ENCODE measurements at places on chromosomes 4 and X.

DNA sequence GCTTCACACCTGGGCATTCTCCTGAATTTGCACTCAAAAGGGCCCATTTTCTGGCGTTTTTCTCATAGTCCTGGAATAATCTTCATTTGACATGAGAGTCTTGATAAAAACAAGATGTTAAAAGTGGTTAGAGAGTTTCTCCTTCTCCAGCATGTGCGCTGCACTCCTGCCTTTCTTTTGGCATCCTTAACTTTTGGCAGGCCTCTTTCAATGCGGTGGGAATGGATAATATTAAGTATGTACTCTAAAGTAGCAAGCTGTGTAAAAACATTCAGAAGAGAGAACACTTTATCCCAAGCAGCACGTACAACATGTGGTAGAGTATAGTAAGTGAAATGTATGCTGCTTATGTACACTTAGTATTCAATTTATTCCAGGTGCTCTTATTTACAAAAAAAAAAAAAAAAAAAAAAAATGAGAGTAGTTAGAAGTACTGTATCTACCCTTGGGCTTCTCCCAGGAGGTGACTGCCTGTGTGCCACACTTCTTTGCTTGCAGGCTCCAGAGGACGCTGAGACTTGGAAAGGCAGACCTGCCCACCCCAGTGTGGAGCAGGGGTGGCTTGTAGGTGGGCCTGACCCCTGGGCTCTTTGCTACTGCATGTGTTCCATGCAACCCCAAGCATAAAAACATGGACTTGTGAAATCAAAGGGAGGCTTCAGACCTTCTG is 3.9 kb downstream of the FGF2 start:
- no peak overlapping the region for H3K4me3 ChIP-seq
- H3K36me3 ChIP-seq, result no peaks in the 10 kb centered on the region
- peaks cover 10% of the 10 kb centered on the region for H3K4me1 ChIP-seq
- peaks cover 34% of the 10 kb centered on the region for H3K27me3 ChIP-seq
- no peak for DNase-seq

DNA sequence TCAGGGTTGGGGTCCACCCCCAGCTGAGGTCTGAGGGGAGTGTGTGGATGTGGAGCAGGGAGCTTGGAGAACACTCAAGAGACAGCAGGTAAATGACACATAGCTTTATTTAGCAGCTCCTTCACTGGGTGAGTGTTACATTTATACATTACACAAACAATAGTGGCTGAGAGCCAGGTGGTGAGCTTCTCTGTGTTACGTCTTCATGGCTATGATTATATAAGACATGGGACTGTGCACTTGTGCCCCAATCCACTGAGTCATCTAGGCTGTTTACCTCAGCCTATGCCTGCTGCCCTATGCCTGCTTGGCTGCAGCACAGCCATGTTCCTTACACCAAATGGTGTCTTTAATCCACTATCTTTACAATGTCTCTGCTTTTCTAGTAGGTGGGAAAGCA is 459.6 kb downstream of the AFF2 start:
- no peaks in the 10 kb centered on the region for H3K27me3 ChIP-seq
- no peaks in the 10 kb centered on the region for H3K36me3 ChIP-seq
- no peaks in the 10 kb centered on the region for H3K4me1 ChIP-seq
- no peak overlapping the region for H3K4me3 ChIP-seq

- H3K36me3 ChIP-seq, result no peaks in the 10 kb centered on the region
- no peaks in the 10 kb centered on the region for H3K27me3 ChIP-seq
- H3K4me3 ChIP-seq, result no peak overlapping the region
- DNase-seq, result no peak
Measured at GRCh38 chr4:123524958-123525628, 128.5 kb downstream of the SPRY1 start.

DNA sequence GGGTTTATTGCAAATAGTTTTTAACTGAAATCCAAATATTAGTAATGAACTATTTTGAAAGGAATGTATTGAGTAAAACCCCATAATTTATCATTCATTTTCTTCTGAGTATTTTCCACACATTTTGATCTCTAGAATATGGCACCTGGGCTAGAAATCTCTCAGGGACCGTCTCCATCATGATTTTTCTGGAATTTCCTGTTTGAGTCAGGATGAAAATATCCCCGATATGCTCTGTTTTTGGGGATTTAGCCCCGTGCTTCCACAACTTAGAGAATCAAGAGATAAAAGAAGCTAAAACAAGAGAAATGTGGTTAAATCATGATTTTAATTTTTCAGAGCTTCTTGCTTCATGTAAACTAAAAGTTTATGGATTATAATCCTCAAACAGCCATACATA is 114.2 kb downstream of the SPCS3 start:
- no peaks in the 10 kb centered on the region for H3K36me3 ChIP-seq
- no peak for DNase-seq
- no peaks in the 10 kb centered on the region for H3K4me1 ChIP-seq
- no peak overlapping the region for H3K27ac ChIP-seq
- H3K27me3 ChIP-seq, result no peaks in the 10 kb centered on the region

DNA sequence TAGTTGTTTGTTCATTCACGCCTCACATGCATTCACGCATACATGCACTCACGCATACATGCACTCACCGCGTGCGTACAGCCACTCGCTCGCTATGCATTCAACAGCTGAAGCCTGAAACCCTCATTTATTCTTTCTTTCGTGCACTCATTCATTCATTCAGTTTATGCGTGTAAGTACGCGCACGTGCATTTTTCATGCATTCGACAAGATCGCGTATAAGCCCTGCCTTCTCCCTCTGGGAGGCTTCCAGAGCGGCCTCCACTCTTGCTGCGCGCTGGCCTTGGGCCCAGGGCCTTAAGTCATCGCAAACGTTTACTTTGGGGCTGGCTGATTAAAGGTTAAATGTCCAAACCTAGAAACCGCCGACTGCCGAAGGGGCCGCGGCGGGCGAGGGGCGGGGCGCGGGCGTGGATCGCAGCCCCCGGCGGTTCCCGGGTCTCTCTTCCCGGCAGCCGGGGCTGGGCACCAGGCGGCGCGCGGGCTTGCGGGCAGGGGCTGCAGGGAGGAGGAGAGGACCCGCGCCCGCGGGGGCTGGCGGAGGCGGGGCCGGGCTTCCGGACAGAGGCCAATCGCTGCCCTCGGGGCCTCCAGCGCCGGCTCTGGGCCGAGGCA is at the start of gene GYG2:
TSS of gene GYG2 (plus strand) at position 587 of the 615 bp plus-strand sequence. CDS start 1,259 bp downstream, outside the sequence.
- H3K36me3 ChIP-seq, result no peaks in the 10 kb centered on the region
- no peaks in the 10 kb centered on the region for H3K4me1 ChIP-seq
- DNase-seq, result no peak

- H3K4me1 ChIP-seq, result no peaks in the 10 kb centered on the region
- no peaks in the 10 kb centered on the region for H3K36me3 ChIP-seq
- H3K27me3 ChIP-seq, result peaks cover 2% of the 10 kb centered on the region
- DNase-seq, result no peak
- no peak overlapping the region for H3K4me3 ChIP-seq
Measured at GRCh38 chr4:184102927-184103326, 114.7 kb downstream of the ENPP6 start.

DNA sequence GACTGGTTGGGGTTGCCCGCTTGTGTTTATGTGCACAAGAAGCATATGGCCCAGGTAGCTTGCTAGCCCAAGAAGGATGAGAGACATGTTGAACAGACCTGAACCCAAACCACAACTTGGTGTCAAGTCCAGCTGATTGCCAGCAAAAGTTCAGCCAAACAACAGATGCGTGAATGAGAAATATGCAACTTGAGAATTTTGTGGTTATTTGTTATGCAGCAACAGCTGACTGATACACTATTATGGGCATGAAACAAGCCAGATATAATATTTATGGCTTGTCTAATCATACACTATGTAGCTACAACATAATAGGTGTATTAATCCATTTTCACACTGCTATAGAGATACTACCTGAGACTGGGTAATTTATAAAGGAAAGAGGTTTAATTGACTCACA is 66.3 kb upstream of the FTHL17 start:
- H3K27ac ChIP-seq, result no peak overlapping the region
- no peaks in the 10 kb centered on the region for H3K4me1 ChIP-seq
- no peak for DNase-seq
- no peaks in the 10 kb centered on the region for H3K27me3 ChIP-seq
- no peak overlapping the region for H3K4me3 ChIP-seq

DNA sequence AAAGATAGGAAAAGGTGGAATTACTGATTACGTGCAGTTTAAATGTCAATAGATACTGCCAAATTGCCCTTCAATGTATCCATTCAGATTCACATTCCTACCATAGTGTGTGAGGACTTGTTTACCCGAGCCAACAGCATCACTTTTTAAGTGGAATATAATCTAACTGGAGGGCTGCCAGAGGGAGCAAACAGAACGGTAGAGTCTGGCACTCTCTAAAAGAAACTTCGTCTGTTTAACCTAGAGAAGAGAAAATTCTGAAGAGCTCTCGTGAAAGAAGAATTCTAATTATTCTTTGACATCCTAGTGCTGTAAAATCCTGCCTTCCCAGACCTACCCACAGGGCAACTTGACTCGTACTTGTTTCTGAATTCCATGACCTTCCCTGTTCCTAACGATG is 23.2 kb downstream of the SMIM43 start:
- no peak overlapping the region for H3K27ac ChIP-seq
- no peak overlapping the region for H3K4me3 ChIP-seq
- no peaks in the 10 kb centered on the region for H3K36me3 ChIP-seq
- no peaks in the 10 kb centered on the region for H3K4me1 ChIP-seq

GRCh38 chrX:17411205-17411604 is 36.2 kb downstream of the NHS start:
- no peak for DNase-seq
- H3K27ac ChIP-seq, result no peak overlapping the region
- no peaks in the 10 kb centered on the region for H3K27me3 ChIP-seq
- H3K36me3 ChIP-seq, result no peaks in the 10 kb centered on the region

DNA sequence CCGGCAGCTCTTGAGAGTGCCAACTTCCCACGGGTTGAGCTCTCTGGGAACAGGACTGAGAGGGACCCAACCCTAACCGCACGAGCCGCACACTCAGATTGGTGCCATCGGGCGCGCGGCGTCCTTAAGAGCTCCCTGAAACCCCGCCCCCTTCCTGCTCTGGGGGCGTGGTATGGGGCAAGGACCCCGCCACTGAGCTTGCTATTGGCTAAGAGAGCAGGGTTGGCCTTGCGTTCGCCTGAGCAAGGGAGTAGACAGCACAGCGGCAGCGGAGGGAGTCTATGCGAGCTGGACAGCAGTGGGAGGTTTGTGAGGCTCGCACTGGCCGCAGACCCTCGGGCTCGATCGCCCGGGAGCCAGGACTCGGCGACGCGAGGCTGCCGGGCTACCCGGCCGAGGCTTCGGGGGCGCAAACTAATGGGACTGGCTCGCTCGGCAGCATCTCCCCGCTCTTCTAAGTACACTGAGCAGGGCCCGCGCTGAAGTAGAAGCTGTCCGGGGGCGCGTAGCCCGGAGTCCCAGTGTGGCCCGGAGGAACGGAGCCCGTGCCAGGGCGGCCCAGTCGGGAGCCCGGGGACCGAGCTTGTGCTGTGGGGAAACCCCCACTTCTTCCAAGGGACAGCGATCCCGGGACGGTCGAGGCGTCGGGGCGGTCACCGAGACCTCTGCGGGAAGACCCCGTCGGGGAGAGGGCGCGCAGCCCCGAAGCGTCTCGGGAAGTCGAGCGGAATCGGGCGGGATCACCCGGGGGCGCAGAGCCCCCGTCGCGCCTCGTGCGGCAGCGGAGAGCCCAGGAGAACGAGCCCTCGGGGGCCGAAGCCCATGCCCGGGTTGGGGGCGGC is at the start of gene EFNB1:
TSS of gene EFNB1 (plus strand) at position 282 of the 842 bp plus-strand sequence. CDS start 756 bp downstream, outside the sequence.
- peaks cover 9% of the 10 kb centered on the region for H3K4me1 ChIP-seq
- peak within 1 kb of the TSS; percentile 37 for H3K27ac ChIP-seq
- peak; percentile 76 for DNase-seq

GRCh38 chrX:10177601-10178000 is 20.8 kb downstream of the CLCN4 start:
- no peak overlapping the region for H3K27ac ChIP-seq
- no peak for DNase-seq
- no peaks in the 10 kb centered on the region for H3K4me1 ChIP-seq

GRCh38 chr4:159216834-159217233 is 114.0 kb downstream of the RAPGEF2 start:
- H3K36me3 ChIP-seq, result no peaks in the 10 kb centered on the region
- H3K4me3 ChIP-seq, result no peak overlapping the region
- no peaks in the 10 kb centered on the region for H3K27me3 ChIP-seq
- H3K4me1 ChIP-seq, result no peaks in the 10 kb centered on the region

- H3K27me3 ChIP-seq, result no peaks in the 10 kb centered on the region
- H3K4me1 ChIP-seq, result no peaks in the 10 kb centered on the region
- H3K4me3 ChIP-seq, result no peak overlapping the region
- no peak overlapping the region for H3K27ac ChIP-seq
Measured at GRCh38 chr4:109005523-109005922, 242.7 kb upstream of the ETNPPL start.

GRCh38 chr4:82038936-82039335 is 334.9 kb downstream of the HNRNPD start:
- no peak for DNase-seq
- H3K4me1 ChIP-seq, result no peaks in the 10 kb centered on the region
- no peaks in the 10 kb centered on the region for H3K36me3 ChIP-seq
- H3K27me3 ChIP-seq, result peaks cover 4% of the 10 kb centered on the region
- no peak overlapping the region for H3K4me3 ChIP-seq

DNA sequence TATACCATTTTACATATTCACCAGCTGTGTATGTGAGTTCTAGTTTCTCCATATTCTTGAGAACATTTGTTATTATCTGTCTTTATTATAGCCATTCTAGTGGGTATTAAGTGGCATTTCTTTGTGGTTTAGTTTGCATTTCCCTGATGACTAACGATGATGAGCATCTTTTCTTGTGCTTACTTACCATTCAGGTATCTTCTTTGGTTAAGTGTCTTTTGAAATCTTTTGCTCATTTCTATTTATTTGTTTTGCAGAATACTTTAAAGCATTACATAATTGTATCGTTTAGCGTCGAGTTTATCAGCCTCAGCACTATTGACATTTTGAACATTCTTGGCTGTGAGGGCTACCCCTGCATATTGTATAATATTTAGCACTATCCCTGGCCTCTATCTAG is 85.4 kb downstream of the FRMPD4 start:
- DNase-seq, result no peak
- H3K4me1 ChIP-seq, result no peaks in the 10 kb centered on the region
- no peaks in the 10 kb centered on the region for H3K36me3 ChIP-seq
- H3K27ac ChIP-seq, result no peak overlapping the region
- H3K4me3 ChIP-seq, result no peak overlapping the region
- no peaks in the 10 kb centered on the region for H3K27me3 ChIP-seq

DNA sequence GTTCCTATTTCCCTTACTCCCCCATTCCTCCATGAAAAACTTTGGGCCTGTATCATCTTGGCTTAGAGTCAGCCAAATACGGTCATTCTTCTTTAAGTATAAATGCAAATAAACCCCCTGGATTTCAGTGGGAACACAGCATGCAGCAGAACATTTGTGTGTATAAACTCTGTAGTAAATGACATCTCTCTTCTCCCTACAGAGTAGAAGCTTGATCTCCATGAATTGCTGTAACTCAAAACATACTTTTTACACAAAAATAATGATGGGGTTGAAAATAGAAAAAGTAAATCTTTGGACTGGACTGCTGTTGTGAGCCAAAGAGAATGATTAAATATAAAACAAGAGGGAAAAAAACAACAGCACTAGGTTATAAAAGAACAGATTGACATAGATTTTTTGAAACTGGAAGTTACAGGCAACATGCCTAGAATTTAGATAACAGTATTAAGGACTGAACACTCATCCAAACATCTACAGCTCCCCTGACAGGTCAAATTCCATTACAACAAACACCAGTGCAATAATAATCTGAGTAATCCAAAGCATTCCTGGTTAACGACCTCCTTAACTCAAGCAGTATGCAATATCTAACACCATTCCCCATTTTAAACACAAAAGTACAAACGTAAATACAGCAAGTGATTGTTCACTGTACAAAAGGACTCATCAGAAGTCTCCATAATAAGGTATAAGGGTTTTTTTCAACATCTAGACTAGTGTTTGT is 30.7 kb downstream of the TSPAN5 start:
- DNase-seq, result no peak
- peaks cover 3% of the 10 kb centered on the region for H3K4me1 ChIP-seq
- H3K27ac ChIP-seq, result no peak overlapping the region
- no peaks in the 10 kb centered on the region for H3K36me3 ChIP-seq
- no peaks in the 10 kb centered on the region for H3K27me3 ChIP-seq

Measured in effector memory CD4-positive, alpha-beta T cell (primary cell).